ENCODE measurements at places on chromosomes 2 and 18.

- no peak for DNase-seq
These were observed 168.1 kb upstream of the SMAD2 start for GRCh38 chr18:48098538-48098937.

DNA sequence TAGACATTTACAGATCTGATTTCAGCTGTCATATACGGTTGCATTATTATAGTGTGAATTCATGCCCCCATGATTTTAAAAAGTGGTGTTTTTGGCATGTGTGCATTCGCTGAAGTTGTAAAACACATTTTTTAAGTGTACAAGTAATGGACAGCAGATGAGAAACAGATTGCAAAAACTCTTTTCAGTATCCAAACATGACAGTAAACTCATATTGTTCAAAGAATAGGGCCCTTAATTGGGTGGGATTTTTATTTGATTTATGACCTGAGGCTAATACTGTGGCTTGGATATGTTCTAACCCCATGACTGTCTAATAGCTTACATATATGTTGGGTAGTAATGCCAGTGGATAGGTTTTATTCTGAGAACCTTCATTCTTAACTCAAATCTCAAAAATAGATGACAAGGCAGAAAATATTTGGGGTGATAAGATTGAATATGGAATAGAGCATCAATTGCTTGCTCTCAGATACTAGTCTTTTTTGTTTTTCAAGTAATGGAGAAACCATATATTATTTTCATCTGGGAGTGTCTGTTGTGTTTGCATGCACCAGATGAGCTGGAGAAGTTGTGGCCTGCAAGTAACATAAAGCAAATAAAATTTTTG is 118.6 kb downstream of the PARD3B start:
- no peak for DNase-seq

DNA sequence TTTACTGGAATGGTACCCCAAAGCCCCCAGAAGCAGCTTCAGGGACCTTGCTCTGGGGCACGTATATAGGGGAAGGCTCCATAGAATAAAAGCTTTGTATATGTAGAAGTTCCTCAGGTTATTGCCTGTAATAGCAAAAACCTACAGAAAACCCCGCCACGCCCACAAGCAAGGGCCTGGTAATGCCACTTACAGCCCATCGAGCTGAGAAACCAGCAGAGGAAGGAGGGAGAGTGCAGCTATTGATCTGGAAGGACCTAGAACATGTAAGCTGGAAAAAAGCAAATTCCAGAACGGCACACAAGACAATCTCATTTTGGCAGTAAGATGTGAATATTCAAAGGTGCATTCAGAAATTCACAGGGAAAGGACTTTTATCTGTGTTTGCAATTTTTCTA is 15.8 kb downstream of the HS1BP3 start:
- DNase-seq = no peak

DNA sequence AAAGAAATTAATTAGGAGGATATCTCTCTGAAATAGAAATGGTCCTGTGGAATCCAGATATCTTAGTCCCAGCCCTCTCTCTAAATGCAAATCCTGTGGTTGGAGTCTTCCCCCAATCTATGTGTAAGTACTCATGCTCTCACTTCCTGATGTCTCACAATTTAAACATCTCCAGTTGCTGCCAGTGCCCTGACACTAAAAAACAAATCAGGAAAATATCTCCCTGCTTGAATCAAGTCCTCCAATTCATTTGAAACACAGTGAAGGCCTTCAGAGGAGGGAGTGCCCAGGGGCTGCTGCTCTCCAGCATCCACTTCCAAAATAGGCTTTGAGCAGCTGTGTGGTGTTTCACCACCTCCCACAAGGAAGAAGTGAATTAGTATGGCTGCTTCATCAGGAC is 413.8 kb downstream of the RAD51AP2 start:
- no peak for DNase-seq

DNA sequence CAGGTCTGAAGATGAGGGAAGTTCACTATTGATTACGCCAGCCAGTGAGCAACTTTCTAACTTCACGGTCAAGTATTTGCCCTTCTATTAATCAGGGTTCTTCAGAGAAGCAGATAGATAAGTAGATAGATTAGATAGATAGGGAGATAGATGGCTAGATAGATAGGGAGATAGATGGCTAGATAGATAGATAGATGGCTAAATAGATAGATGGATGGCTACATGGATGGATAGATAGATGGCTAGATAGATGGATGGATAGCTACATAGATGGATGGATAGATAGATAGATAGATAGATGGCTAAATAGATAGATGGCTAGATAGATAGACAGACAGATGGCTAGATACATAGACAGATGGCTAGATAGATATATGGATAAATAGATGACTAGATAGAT is 4.8 kb upstream of the INPP5D start:
- no peak for DNase-seq

DNA sequence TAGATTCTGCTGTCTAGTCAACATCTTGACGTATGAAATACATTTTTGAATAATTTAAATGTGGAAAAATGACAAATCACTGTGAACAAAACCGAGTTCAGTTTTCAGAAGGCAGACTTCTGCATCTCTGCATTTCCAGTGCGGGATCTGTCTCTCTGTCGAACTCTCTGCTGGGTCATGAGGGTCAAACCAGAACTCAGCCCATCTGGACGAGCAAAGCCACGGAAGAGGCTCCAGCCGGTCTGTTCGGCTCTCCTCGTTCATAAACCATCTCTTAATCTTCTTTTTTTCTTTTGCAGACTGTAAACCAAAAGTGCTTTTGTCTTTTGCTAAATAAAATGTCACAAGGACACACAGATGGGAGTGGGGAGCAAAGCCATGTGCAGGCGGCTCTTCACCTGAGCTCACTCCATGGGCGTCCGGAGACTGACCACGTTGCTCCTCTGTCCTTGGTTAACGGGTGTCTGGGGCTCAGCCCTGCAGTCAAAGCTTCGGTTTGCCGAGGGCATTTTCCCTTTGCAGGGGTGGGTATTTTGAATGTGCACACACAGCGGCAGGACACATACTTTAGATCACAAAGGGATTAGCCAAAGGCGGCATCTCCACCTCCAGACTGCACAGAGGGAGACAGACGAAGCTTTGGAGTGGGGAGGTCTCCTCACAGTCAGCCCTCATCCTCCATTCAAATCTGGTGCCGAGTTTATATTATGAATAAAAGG is 737.9 kb upstream of the SALL3 start:
- DNase-seq = no peak

DNA sequence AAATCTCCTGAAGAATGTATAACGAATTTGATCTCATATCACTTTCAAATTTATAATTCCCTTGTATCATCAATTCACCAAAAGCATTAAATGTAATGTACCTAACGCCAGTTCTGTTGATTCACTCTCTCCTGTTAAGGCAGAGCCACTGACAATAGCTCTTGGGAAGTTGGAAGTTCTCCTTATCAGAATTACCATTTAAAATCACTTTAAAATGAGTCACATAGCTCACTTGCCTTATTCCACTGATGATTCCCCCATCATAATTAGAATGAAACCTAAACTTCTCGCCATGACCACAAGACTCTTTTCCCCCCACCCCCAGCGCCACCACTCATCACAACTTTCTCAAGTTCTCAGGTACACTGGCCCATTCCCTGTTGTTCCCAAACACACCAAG is 117.1 kb downstream of the PID1 start:
- DNase-seq = no peak

DNA sequence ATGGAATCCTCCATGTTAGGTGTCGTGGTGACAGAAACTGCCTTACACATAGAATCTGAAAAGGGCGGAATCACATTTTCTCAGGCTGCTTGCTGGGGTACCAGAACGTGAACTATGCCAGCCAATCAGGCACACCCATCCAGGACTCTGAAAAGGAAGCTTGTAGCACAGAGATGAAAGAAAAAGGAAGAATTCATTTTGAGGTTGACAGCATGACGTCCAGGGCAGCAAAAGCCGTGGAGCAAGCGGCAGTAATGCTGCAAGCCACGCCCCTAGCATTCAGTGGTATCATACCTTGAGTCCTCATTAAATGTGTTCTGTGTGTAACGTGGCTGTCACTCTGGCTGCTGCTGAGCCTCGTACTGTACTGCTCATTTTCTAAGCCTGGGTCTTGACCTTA is 304.0 kb downstream of the DYSF start:
- no peak for DNase-seq

GRCh38 chr2:112483042-112483473 is 1.1 kb downstream of the TTL start:
- no peak for DNase-seq

DNA sequence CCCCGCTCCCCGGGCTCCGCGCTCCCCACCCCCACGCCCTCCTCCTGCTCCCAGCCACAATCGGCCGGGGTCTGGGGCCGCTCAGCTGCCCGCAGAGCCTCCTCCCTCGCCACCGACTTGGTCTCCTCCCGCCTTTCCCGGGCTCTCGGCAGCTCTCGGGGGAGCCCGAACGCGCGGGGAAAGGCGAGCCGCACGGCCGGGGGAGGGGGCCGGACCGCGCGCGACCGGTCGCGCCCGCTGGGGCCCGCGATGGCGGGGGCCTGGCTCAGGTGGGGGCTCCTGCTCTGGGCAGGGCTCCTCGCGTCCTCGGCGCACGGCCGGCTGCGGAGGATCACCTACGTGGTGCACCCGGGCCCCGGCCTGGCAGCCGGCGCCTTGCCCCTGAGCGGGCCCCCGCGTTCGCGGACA is 327 bp downstream of the LTBP1 start:
- no peak for DNase-seq

- DNase-seq = no peak
These were observed 7.2 kb downstream of the RND3 start for GRCh38 chr2:150480241-150480640.

DNA sequence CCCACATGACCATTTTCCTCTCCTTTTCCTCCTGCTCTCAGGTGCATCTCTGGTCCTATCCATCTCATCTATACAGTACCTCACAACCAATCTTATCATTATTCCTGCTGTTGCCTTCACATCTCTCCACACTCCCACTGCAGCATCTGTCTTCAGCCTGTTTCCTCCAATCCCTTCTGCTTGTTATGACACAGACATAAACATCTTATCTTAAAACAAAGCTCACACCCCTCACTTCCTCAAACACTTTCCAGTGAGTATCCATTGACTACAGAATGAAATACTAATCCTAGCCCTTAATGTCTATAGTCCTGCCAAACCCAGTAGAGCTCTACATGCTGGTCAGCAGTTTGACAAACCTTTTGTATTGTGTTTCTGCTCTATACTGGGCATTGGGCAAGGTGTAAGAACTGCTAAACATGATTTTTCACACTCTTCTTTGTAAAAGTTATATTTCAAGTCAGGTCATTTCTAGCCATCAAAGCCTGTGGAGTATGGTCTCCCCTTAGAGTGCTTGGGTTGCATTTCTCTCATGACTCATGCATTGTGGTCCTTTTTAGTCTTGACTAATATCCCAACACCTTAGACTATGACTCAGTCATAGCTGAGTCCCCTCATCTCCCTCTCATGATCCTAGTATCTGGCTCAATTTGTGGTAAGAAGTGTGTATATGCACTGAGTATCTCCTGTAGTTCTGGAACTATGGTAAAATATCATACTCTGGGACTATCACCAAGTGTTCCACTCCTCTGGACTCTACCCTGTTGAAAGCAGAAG is 187.0 kb downstream of the CYRIA start:
- DNase-seq = no peak

DNA sequence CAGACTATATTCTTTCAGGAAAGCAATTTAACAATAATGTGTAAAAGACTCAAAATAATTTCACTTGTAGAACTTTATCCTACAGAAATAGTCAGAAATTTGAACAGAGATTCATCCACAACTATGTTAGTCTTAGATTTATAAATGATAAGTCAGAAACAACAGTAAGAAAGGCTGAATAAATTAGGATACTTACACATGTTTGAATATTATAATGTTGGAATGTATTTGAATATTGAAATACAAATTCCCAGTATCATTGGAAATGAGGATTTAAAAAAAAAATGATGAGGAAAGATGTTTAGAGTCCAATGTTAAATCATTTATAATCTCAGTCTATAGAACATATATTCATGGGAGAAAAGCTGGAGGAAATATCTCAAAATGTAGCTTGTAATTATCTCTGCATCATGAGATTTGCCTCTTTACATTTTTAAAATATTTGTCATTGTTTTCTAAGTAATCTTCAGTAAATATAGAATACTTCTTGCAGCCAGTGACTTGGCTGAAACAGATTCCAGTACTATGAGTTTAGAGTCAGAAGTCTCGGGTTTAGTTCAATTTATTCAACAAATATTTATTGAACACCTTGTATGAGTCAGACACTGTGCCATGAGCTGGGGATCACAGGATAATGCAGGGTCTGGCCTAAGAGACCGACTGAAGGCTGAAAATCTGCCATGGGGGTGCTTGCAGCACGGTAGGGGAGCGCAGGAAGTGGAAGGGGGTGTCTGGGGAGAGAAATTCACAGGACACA is 32.3 kb downstream of the CXCR4 start:
- no peak for DNase-seq
